ENCODE measurements at places on chromosomes 16 and 17.
A peak's percentile ranks its signal among the peaks of the same experiment; 100 is the strongest.

GRCh38 chr16:66534376-66534799 lies 15.5 kb downstream of the TK2 start:
- no peak for DNase-seq

DNA sequence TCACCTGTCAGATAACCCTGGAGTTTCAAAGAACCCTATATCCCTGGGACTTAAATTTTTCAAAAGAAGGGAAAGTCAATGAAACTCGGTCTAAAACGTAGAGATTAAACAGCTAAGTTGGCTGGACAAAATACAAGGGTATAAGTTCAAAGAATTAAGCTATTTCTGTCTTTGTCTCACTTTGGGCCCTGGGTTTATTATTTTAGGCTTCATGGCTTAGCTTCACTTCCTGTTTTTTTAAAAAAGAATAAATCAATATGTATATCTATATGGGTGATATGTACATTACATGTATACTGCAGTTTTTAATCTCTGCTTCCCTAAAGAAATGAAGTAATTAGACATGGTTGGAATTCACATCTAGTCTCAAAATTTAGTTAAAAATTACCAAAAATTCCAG lies 132.3 kb downstream of the TRIM37 start:
- DNase-seq: no peak

DNA sequence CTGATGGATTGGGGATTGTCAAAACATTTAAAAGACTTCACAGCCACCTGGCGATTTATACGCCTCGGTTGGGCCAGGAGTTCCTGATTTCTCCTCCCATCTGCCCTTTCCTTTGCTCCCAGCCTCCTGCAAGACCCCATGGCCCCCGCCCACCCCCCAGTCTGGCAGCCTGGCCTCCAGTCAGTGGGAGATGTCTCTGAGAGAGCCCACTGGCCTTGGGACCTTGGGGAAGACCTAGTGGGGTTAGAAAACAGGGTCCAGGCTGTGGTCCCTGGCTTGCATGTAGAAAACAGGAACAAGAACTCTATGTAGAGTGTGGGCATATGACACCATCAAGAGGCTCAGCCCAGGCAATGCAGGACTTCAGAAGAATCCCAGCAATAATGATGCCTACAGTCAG lies 209.4 kb upstream of the C16orf82 start:
- no peak for DNase-seq

DNA sequence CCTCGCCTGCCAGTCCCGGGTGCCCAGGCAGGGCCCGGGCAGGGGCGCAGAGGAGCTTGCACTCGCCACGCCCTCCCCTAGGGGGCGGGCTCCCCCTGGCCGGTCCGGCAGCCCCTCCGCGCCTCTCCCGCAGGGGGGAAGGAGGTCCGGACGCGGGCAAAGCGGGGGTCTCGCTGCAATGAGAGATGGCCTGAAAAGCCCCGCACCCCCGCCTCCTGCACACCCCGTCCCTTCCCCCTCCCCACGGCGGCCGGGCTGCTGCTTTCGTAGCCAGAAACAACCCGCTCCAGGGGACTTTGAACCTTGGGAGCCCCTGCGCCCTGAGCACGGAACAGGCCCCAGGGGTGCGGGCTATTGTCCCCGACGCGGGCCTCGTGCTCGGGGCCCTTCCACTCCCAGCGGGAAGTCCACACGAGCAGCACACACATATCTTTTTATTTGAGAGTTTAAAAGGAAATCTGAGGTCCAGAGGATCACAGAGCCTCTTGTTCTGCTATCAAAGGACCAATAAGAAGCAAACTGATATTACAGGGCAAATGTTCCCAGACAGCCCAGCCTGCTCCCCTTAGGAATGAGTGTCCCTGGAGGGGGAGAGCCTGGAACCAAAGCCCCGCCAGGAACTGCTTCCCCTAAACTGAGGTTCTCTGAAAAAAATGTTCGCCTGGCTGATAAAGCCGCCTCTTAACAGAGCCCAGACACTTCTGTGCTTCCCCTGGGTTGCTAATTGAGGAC lies 5.8 kb upstream of the CBX4 start:
- DNase-seq: peak; percentile 68

GRCh38 chr16:1548727-1549126 lies 15.3 kb downstream of the TMEM204 start:
- DNase-seq: no peak

DNA sequence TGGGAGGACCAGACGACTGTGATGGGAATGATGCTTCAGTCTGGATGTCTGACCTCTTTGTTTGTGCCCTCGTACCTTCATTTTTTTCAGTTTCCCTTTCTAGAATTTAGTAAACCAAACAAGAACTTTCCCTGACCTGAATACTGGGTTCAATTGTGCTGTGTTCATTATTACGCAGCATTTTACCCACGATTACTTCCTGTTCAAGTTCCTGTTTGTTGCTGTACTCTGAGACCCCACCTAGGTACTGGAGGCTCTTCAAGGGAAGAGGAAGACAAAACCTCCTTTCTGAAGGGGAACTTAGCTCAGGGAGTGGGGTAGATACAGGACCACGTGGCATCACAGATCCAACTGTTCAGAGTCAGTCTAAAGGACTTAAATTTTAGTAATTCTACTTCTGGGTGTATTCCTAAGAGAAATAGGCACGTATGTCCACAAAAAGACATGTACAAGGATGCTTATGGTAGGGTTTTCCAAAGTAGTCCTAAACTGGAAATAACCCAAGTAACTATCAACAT lies 9.2 kb upstream of the PRKCB start:
- no peak for DNase-seq

DNA sequence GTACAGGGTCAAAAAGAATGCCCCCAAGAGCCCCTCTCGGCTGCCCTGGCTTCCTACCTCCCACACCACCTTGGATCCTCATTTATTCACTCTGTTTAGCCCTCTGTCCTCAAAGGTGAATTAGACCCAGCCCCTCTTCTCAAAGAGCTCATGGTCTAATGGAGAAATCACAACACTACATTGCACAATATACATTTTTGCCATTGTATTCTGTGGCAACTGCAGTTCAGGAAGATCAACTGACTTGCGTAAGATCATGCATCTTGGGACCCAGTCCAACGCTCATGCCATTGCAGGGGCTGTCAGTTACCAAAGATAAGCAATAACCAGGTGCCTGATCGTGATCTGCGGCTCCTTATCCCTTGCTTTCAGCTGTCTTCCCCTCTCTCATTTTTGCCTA lies 1.4 kb downstream of the KRT38 start:
- no peak for DNase-seq

DNA sequence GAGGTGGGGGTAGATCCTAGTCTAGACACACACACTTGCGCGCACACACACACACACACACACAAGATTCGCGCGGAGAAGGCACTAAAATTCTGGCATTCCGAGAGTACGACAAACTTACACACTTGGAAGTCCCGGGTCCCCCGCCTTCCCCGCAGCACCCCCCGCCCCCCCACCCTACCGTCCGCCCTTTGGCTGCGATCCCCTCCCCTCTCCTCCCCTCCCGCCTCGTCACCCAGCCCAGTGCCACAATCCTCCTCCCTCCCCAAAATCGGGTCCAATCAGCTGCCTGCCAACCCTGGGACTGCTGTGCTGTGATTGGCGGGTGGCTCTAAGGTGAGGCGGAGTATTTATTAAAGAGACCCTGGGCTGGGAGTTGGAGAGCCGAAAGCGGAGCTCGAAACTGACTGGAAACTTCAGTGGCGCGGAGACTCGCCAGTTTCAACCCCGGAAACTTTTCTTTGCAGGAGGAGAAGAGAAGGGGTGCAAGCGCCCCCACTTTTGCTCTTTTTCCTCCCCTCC lies at the start of gene SOX9:
TSS of gene SOX9 (plus strand) at position 379 of the 522 bp plus-strand sequence. CDS start 372 bp downstream, outside the sequence.
- DNase-seq: peak; percentile 100

- DNase-seq: no peak
Observed at GRCh38 chr17:64217249-64217691, 45.8 kb downstream of the TEX2 start.

GRCh38 chr17:29165800-29166506 lies 14.2 kb downstream of the MYO18A start:
- DNase-seq: no peak

DNA sequence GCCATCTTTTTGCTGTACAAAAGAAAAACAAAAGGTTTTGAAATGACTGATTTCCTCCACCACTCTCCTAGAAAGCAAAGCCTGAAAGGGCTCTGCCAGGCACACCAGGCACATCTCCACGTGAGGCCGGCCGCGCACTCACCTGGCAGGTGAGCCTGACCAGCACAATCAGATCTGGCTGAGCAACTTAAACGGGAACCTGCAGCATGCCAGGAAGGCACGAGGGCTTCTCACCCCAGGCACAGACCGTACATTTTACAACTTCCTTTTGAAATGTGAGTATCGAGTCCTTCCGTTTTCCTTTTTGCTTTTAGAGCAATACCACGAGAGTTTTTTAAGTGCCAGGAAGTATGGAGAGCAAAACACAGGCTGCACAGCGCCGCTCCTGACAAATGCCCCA lies 22.5 kb downstream of the SLC38A10 start:
- DNase-seq: no peak

GRCh38 chr16:71288890-71289731 lies at the start of gene CMTR2:
TSS of gene CMTR2 (minus strand) at chr16:71289402. CDS start at chr16:71285920, 3,482 bp downstream.
- DNase-seq: peak; percentile 94

DNA sequence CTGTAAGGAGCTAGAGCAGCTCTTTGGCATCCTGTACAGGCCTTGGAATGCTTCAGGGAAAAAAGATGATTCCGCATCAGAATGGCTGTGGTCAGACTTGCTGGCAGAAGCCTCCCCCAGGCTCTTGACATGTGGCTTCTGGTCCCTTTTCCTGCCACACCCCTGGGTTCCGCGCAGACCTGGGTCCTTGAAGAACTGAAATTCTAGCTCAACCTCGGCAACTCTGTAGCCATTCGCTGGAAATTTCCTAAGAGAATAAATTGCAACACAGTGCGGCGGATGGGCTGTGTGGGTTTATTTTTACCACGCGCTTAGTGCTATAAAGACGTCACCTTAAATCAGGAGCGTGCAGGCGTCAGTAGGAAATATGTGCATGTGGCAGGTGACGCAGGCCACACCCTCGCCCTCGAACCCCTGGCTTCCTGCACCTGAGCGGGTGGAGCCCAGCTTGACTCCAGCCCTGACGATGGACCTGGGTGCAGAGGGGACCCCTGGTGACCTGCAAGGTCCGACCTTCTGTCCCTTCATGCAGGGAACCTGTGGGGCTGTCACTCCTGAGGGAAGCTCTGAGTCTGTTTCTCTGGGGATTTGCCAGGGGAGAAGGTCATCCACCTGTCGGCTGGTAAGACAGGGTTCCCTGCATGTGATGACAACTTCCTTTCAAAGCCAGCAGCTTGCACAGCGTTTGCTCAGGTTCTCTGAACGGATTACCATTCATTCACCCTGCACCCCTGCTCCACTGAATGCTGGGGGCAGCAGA lies 46.3 kb downstream of the METRNL start:
- no peak for DNase-seq

DNA sequence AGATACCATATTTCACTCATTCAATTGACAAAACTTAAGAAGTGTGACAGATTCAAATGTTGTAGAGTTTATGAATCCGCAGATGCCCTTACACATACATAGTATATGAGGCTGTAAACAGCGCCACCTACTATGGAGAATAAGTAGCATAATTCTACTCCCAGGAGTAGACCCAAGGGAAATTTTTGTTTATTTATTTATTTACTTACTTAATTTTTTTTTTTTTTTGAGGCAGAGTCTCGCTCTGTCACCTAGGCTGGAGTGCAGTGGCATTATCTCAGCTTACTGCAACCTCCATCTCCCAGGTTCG lies 35.5 kb downstream of the GAN start:
- DNase-seq: no peak

- DNase-seq: peak; percentile 100
Observed at GRCh38 chr17:18225121-18225641, at the start of gene LLGL1. TSS of gene LLGL1 (plus strand) at chr17:18225635. CDS start at chr17:18225683, 48 bp downstream.

- DNase-seq: no peak
Observed at GRCh38 chr17:64261417-64262145, 1.5 kb downstream of the TEX2 start.

GRCh38 chr17:36950027-36950426 lies 1.3 kb downstream of the AATF start:
- no peak for DNase-seq

GRCh38 chr16:19878757-19879156 lies 5.9 kb downstream of the GPRC5B start:
- no peak for DNase-seq

GRCh38 chr17:78665387-78665951 lies 88.3 kb upstream of the DNAH17 start:
- no peak for DNase-seq

DNA sequence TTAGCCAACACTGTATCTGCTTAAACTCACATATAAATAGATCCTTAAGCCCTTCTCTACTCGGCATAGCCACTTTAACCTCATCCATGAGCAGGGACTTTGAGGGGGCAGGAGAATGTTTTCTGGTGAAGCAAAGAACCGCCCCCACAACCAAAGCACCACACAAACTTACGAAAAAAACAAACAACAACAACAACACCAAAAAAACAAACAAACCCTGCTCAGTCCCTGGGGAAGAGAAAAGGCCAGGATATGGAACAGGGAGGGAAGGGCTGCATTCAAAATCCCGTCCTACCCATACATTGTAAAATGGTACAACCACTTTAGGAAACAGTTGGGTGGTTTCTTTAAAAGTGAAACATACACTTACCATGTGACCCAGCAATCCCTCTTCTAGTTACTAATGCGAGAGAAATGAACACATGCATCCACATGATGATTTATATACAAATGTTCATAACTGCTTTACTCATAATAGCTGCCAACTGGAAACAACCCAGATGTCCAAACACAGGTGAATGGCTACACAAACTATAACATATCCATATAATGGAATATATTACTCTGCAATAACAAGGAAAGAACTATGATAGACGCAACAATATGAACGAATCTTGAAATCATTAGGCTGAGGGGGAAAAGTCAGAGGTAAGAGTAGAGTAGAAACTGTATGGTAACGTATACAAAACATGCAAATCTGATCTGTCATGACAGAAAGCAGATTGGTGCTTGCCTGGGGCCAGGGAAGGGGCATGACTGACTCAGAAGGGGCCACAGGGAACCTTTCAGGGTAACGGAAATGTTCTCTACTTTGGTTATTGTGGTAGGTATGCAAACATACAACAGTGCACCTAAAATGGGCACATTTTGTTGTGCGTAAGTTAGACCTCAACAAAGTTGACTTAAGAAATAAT lies 37.7 kb upstream of the TOB1 start:
- DNase-seq: no peak

GRCh38 chr17:78475211-78475610 lies 96.8 kb downstream of the PGS1 start:
- DNase-seq: no peak

- DNase-seq: no peak
Observed at GRCh38 chr16:85602402-85603202, 10.5 kb upstream of the GSE1 start.

- no peak for DNase-seq
Observed at GRCh38 chr17:63983320-63983719, 10.6 kb upstream of the SCN4A start.

- DNase-seq: no peak
Observed at GRCh38 chr17:47291242-47291873, 32.4 kb upstream of the EFCAB13 start.

Measured in H54 (cell line).